ENCODE measurements at places on chromosomes 5 and 9. TPM values are rescaled to one million over a fixed set of nuclear protein-coding genes. Genes with fewer than 3 reads are reported as not detected.

DNA sequence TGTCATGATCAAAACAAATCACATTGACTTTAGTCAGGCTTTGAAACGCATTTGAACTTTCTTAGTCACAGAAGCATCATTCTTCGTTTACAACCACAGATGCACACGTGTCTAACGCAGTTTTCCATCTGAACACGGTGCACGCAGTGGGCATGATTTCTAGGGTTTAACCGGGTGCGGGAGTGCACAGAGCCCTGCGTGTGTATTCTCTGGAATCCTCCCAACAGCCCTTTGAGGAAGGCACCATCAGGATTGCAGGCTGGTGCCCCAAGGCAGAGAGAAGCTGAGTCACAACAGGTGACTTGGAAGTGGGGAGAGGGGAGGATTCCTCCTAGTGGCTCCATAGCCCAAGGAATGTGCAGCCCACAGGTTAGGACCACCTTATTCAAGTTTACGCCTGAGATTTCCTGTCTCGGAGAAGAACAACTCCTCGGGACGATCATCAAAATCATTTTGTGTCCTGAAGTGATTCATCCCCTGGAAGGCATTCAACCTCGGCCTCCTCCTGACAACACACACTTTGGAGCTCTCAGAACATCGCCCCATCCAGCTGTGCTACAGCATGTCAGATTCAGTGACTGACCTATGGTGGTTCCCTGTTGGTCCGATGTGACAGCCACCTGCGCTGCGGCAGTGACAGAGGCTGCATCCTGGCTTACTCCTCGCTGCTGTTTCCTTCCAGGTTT is 13.1 kb downstream of the ROPN1L start:
- DNase-seq, result peak; percentile 67

DNA sequence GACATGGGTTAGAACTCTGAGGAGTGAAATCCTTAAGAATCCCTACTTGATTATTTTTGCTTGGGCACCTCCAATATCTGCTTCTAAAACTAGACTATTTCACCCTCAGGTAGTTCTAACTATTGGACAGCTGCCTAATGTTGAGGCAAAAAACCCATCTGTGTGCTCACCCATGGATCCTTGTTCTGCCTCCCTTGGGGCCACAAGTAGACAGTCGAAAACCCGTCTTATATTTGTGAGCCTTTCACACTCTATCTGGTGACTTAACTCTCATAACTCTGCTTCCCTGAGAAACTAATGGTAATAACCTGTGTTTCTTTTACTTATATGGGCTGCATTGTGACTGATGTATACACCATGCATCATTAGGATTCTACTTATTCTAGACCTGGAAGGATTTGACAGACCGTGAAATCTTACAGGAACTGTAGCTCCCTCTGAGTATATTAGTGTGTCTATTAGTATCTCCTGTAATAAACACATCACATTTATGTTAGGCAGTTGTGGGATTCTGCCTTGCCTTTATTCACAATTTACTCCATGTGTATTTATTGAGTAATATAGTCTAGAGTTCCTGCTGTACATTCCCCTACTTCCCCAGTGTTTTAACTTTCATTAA is 94.6 kb upstream of the SGCD start:
- no peak for DNase-seq

DNA sequence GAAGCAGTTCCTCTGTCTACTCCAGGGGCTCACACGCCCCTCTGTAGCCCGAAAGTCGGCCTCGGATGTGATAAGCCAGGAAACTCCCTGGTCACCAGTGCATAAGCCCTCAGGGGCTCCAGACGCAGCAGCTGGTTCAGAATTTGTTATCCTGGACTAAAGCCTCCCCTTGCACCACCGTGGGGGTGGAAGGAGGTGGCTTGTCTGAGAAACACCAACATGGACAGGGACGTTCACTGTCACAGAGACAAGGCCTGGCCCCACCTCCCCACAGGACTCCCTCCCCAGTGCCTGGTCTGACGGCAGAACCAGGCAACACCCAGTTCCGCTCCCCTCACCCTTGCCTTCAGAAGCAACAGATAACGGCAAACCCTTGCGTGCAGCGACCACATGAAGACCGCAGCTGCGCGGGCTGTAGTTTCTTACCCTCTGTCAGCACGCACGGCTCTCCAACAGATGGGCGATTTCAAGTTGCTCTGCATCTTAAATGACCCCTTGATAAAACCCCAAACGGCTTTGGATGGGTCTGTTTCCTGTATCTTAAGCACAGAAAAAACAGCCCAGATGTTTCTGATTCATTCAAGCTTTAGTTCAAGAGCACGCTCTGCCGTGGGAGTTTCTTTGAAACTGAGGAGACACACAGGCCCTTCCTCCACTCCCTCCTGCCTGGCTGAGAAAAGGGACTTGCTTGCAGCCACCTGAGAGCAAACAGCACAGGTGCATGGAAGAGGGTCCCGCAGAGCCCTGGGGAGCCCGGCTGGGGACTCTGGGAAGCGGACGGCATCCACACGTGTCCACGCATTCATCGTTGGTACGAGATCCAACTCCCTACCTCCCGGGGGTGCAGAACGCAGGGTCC is 44.7 kb upstream of the NKD2 start:
- peak; percentile 51 for DNase-seq

The SPRY4 gene
- 44.5 TPM for total RNA-seq

The CARD9 gene
- total RNA-seq, result 0.32 TPM

GRCh38 chr5:10145923-10146401 is 103.7 kb downstream of the ATPSCKMT start:
- no peak for DNase-seq

- no peak for DNase-seq
These were observed 3.0 kb downstream of the F2R start for GRCh38 chr5:76718880-76719279.

DNA sequence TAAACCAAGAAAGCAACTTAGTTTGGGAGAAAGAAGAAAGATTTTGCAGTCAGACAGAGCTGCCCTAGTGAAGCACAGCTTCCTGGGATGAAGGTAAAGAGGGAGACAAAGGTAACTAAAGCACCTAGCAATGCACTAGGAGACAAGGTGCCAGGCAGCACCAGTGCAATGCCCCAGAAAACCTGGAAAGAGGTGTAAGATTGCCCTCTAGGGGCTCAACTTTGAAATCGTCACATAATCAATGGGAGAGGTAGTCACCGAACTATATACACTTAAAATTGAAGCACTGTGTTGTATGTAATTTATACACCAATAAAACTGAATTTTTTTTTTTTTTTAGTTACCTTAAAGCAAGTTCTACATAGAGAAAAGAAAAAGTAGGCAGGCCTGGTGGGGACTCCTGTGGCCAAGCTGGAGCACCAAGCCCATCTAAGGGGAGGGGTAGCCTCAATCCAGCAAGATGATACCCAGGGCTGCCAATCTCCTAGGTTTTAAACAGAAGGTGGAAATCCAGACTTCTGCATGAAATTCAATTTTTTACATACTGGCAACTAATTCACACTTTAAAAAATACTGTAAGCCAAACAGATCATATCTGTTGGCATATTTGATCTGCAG is 48.2 kb downstream of the CDK5RAP2 start:
- no peak for DNase-seq

DNA sequence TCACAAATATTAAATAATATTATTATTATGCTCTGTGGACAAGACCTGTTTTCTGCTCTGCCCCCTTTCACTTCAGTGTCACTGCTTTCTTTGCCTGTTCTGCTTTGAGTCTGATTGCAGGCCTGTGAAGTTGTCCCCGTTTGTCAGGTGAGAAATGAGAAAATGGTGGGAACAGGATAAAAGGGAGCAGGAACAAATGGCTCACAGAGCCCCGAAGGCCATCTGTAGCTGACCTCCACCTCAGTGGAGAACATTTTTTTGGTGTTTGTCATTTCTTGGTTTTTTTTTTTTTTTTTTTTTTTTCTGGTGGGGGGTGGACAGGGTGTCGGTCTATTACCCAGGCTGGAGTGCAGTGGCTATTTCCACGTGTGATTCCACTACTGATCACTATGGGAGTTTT is 13.2 kb upstream of the S100Z start:
- DNase-seq, result peak; percentile 38

DNA sequence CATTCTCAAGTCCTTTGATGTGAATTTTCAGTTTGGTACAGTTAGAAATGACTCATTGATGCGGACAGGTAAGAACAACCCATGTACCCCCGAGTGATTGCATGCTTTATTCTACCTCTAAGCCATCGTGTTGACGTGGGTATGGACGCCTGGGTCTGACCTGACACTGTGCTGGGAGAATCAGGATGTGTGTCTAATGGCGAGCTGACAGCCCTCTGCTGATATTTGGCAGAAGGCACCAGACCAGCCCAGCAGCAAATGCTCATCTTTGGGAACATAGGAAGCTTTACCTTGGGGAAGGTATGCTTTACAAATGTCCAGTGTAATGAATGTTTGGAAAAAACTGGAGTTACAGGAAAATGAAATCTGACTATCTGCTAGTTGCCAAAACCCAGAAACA is 20.1 kb downstream of the SLC46A2 start:
- no peak for DNase-seq

- peak; percentile 48 for DNase-seq
These were observed 381 bp downstream of the MED22 start for GRCh38 chr9:133347515-133347984.

- DNase-seq, result no peak
These were observed 18.7 kb downstream of the LCP2 start for GRCh38 chr5:170278611-170279458.

The TAF11L3 gene
- not detected for total RNA-seq

The FGF18 gene
- 0.21 TPM for total RNA-seq

- DNase-seq, result no peak
These were observed 21.2 kb upstream of the VCAN start for GRCh38 chr5:83450183-83450966.

The LRRC19 gene
- total RNA-seq, result not detected

DNA sequence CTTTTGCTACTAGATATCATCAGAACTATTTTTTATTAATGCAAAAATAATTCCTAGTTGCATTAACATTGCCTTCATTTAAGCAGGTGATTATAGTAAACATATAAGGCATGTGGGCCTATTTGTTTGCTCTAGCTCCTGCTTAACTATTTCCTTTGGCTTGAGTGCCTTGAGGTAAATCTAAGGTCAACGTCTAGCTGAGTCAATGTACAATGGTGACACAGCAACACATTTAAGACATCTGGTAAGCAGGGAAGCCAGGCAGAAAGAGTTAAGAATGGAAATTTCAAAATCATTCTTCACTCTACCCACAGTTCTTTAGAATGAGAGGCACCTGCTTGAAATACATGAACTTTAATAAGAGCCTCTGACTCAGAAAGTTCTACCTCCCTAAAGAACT is 111.9 kb upstream of the FST start:
- DNase-seq, result no peak

Data from SJSA1 (cell line).